ENCODE measurements at places on chromosomes 12 and 14.

DNA sequence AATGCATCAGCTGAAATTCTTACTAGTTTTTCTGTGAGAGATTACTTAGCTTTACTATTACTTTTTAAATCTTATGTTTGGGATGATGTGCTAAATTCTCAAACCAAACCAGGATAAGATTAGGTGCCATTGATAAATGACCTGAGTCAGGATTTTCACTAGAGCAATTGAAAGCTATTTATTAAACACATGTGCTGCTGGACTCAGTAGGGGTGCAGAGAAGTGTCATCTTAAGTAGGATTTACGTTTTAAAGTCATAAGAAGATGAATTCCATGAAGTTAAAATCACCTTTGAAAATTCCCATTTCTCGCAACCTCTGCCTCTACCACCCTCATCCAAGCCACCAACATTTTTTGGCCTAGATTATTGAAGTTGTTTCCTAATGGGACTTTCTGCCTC, 8.8 kb downstream of the TMEM263 start:
- DNase-seq = no peak

- DNase-seq = peak; percentile 9
Measured at GRCh38 chr12:53324113-53324778, 2.8 kb upstream of the AAAS start.

DNA sequence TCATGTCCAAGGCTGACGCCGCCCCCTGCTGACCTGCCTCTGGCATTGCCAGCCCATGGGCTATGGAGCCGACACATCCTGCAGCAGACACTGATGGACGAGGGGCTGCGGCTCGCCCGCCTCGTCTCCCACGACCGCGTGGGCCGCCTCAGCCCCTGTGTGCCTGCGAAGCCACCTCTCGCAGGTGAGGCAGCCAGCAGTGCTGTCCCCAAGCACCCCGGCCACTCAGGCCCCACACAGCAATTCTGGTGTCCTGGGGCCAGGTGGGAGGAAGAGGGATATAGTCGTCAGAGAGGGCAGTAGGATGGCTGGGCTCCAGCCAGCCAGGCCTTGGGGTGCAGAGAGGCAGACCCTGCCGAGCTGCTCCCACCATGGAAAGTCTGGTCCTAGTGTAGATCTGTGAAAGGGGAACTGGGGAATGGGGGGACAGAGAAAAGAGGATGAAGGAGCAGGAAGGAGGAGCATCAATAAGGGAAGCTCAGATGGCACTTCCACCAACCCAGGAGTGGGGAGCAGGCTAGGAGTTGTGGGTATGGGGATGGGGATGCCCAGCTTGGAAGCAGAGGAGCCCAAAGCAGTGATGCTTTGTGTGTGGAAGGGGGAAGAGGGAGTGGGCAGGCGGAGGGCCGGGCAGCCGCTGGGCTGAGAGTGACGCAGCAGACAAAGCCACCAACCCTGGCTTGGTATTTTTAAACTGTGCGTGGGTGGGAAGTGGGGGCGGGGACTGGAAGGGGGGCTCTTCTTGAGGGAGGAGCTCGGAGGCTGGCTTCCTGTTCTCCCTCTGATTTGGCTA, 4.7 kb downstream of the NAB2 start:
- DNase-seq = peak; percentile 25

GRCh38 chr14:90087433-90087832, 25.6 kb downstream of the KCNK13 start:
- DNase-seq = no peak

GRCh38 chr12:116194935-116195431, 82.5 kb downstream of the MED13L start:
- DNase-seq = peak; percentile 9

DNA sequence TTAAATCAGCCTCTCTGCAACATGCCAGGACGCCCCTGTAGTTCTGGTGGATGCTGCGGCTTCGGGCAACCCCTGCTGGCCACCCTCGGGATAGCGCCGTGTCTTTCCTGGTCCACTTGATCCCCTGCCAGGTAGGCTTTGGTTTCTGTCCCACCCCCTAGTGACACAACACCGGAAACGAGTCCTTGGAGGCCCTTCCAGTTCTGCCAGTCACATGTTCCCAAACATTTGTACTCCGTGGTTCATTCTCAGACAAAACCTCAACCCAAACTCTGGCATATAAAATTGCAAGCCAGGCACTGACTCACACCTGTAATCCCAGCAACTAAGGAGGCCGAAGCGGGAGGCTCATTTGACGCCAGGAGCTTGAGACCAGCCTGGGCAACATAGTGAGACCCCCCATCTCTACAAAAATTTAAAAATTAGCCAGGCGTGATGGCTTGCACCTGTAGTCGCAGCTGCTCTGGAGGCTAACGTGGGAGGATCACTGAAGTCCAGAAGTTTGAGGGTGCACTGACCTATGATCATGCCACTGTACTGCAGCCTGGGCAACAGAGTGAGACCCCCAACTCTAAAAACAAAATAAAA, 37.0 kb downstream of the RASAL1 start:
- DNase-seq = peak; percentile 46

GRCh38 chr12:56160193-56160763, 2.1 kb downstream of the MYL6 start:
- peak; percentile 43 for DNase-seq

GRCh38 chr14:96817750-96818666, 20.8 kb downstream of the VRK1 start:
- no peak for DNase-seq

DNA sequence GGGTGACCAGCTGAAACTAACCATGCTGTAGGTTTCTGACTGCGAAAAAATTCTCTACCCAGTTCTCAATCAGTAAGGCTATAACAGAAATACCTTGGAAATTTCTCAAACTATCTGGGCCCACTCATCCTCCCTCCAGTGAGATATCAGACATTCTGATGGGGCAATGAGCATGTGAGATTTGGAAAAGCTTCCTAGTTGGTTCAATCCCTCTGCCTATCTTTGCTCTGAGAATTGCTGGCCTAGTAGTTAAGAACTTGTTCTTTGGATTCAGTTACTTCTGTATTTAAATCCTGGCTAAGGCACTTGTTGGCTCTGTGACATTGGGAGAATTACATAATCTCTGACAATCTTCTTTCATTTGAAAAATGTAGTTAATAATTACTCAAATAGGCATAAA, 119.4 kb downstream of the SLC15A5 start:
- DNase-seq = no peak

GRCh38 chr14:61953602-61954001, 191.4 kb downstream of the SNAPC1 start:
- no peak for DNase-seq

- DNase-seq = no peak
Measured at GRCh38 chr12:128852885-128853599, at the start of gene GLT1D1. TSS of gene GLT1D1 (plus strand) at chr12:128853478. CDS start at chr12:128853582, 104 bp downstream.

DNA sequence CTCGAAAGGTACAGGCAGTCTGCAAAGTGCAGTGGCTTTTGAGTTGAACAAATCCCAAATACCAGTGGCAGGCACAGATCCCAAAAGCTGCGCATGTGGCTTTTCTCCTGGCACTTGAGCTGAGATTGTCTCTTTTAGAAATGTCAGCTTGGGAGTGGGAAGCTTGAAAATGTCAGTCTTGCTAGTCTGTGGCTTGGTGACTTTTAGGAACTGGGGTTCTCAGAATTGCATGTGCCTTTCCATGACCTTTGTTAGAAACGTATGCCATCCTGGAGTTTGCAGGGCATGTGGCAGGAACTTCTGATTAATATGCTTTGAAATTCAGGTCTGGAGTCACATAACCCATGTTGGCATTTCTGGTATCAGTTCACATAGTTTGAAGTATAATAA, 182.1 kb downstream of the CHST11 start:
- no peak for DNase-seq

DNA sequence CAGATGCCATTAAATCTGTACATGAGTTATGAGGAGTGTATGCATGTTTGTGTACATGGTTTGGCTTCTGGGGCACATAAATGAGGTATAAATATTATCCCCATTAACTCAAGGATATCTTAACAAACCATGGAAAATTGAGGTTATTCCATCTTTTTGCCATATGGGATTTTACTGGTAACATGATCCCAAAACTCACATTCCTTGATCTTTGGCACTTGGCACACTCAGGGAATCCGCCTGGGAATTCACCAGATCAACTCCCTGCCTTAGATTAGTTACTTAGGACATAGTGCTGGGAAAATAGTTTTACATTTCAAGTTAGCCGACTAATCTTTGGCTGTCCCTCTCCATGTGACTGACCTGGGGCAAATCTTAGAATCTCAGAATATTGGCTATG, 16.9 kb downstream of the CDKN1B start:
- DNase-seq = no peak

DNA sequence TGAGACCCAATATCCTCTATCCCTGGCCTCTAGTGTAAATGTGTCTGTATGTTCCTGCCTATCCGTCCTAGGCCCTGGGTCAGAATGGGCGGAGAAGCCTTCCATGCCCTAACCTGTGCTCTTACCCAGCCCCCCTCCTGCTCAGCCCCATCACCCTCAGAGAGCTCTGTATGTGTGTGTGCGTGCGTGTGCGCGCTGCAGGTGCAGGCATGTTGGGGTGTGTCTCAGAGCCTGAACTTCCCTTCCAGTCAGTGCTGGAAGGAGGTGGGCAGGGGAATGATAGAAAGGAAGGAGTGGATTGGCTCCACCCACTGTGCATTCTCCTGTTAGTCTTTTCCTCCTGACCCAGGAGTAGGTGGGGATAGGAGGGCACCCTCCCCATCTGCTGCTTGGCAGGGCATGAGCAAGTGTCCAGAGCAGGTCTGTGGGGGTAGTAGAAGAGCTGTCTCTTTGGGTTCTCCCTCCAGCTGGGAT, 7.2 kb downstream of the NAB2 start:
- DNase-seq = no peak

DNA sequence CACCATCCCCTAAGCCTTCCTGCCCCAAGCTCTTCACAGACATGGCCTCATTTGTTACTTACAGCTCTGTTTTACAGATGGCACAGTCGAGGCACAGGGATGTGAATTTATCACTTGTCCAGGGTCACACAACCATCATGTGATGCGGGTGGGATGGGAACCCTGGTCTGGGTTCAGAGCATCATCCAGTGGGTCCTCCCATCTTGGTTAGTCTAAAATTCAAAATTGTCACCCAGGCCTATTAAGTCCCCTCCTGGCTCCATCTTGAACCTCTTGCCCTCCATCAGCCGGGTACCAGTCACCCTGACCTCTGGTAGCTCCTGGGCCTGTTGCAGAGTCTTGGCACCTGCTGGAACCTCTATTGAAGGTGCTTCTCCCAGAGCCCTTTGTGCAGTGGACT, 52.9 kb downstream of the ACACB start:
- no peak for DNase-seq

DNA sequence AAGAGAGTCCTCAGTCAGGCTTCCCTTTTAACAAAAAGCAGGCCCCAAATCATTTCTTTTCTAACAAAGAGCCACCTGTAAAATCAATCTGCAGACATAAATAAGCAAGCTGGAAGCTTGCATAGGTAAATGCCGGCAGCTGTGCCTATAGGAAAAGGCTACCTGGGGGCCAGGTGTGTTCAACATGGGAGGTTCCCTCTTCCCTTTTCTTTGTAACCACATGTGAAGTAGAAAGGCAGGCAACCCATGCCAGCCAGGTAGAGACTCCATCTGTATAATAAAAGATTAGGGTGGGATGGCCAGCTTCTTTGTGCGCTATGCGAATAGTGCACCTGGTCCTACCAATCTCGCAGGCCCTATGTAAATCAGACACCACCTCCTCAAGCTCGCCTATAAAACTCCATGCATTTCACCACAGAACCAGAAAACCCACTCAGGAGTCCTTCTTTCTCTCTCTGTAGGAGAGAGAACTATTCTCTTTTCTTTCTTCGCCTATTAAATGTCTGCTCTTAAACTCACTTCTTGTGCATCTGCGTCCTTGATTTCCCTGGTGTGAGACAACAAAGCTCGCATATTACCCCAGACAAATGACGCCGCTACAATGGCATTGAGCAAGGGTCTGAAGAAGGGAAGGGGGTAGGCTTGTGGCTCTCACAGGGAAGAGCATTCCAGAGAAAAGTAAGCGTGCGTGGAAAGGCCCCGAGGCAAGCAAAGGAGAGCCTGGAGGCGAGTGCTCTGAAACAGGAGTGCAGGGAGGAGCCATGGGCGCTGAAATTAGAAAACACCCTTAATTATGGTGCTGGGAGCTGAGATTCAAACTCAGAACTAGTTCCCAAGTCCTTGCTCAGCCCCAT, 67.2 kb downstream of the TTC9 start:
- DNase-seq = no peak

DNA sequence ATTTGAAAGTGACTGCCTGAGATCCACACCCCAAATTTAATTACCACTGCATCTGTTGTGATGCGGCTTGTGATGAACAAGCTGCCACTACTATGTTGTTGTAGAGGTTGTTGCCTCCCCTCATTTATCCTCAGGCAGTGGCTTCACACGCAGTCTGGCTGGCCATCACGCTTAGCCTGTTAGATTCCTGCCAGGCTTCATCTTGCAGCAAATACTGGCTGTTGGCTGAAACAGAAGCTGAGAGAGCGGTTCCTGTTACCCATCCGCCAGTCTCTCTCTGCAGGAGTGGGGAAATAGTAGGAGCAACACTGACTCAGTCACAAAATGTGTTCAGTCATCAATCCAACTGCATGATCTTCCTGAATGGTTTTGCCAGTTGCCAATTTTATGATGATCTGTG, 934.4 kb downstream of the FLRT2 start:
- no peak for DNase-seq

DNA sequence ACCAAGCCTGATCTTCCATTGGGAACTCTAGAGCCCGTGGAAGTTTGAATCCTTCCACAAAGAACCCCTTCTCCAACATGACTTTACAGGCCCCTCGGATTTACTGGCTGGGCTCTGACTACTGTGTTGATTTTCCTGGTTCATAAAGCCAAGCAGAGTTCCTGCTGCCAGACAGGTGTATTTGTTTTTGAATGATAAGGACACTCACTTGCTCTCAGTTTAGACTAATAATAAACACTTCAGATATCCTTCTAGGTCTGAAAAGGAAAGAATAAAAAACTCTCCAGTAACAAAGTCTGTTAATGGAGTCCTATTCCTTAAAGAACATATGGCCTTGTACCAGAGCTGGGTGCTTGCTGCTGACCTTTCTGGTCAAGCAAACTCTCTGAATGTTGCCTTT, 31.0 kb downstream of the SIX1 start:
- DNase-seq = no peak

GRCh38 chr12:58725400-58726105, 194.8 kb downstream of the LRIG3 start:
- DNase-seq = no peak

- DNase-seq = no peak
Measured at GRCh38 chr14:70670992-70671651, 29.4 kb downstream of the TTC9 start.

DNA sequence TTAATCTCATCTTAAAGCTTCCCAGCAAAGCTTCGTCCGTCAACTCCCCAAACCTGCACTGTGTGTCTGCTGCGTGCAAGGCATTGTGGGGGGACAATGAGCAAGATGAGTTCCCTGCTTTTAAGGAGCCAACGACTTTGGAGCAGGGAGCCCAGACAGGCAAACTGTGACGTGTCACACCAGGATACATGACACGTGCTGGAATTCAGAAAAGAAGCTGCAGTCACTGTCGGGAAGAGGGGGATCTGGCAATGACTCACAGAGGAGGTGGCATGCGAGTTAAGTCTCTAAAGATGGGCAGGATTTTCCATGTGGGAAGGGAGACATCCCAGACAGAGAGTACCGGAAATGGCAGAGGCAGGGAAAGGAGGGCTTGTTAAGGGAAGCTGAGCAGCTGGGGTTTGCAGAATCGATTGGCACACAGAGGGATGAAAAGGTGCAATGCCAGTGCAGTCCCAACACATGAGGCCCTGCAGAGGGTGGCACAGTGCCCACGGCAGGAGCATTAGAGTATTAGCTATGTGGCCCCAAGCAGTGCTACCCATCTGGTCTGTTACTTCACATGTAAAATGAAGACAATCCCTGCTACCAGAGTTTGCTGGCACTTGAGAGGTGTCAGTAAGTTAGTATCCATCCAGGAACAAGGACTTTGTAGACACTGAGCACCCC, 52.9 kb downstream of the SETD3 start:
- DNase-seq = no peak
